Amniotic stem cell (primary cell): ENCODE measurements at places on chromosomes 6 and 20.

GRCh38 chr6:15362274-15363160, 116.6 kb downstream of the JARID2 start:
- DNase-seq, result no peak

DNA sequence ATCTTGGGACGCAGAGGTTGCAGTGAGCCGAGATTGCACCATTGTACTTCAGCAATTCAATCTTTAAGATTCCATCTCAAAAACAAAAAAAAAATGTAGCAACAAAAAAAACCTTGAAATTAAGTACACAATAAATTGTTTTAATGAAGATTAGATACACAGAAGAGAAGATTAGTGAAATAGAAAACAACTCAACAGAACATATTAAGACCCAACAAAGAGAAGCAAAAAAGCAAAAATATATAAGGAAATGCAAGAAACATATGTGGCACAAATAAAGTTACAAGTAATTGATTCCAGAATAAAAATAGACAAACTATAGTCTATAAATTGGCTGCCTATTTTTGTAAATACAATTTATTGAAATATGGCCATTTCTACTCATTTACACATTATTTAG, 445.2 kb downstream of the EPM2A start:
- no peak for DNase-seq

DNA sequence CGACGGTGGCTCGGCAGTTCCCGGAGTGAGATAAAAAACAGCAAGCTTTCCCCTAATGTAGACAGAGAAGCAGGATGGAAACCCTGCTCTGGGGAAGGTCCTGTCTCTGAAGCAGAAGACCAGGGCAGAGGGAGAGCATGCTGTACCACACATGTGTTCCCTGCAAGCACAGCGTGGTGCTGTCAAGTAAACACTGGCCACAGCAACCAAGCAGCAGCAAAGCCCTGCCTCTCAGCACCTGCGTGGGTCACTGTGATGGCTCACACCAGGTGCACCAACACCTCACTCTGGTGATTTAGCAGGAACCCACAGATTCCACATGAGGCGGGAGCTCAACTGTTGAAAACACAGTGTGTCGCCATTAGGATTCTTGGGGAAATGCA, 65.2 kb upstream of the TXNDC5 start:
- no peak for DNase-seq

DNA sequence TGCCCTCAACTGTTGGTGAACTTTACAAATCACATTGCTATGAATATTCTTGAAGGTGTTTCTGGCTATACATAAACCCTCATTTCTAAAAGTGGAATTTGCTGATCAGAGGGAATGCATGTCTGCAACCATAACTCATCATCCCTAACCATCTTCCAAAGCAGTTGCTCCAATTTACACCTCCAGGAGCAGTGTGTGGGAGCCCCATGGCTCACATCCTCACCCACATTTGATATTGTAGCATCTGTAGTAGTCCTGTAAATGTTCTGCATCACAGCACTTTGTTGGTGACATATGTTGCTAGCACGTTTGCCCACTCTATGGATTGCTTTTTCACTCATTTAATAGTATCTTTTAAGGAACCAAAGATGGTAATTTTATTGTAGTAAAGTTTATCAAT, 183.8 kb upstream of the SMLR1 start:
- DNase-seq, result no peak

DNA sequence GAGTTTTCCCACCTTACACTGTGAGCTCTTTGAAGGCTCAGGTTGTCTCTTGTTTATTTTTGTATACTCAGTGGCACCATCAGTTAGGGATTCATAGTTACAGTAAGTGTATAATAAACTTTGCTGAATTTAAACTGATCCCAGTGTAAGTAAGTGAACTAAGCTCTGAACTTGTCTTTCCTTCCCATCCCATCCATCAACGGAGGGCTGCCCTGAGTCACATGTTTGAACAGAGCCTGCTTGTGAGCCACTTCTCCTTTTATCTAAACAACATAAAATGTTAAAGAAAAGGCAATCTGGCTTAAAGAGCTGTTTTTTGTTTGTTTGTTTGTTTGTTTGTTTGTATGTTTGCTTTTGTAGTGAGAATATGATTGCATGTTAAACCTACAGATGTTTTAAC, 185.7 kb upstream of the MARCKS start:
- no peak for DNase-seq

DNA sequence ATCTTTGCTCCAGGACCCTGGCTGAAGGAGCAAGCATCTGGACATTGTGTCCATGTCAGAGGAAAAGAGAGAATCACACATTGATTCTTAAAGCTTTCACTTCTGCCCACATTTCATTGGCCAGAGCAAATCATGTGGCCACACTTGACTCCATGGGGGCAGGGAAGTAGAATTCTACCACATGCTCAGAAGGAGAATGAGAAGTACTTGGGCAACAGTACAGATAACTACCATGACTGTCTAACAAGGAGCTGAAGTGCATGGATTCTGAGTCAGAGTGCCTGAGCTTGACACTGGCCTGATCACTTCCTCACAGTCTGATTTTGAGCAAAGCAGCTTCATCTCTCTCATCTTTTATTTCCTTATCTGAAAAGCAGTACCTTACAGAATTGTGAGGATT, 38.6 kb downstream of the GHRH start:
- DNase-seq, result peak; percentile 28

- no peak for DNase-seq
Measured at GRCh38 chr6:151962246-151962846, 154.9 kb downstream of the ESR1 start.
